Ecto neural progenitor cell (in vitro differentiated cells): ENCODE measurements at places on chromosomes 2 and 18.

DNA sequence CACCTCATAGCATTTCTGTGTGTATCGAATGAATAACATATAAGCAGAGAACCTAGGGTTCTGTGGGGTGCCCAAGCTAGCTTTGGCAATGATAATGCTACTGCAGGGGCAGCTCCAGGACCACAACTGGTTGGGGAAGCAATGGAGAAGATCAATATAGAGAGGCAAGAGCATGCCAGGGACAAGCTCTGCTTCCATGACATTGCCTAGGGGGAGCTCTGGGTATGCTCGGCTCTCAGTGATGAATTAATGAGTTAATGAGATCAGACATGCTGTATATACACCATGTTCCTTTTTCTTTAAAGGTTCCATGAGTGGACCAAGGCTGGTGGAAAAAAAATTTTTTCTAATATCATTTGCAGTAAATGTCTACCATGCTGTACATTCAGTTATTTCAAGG is 618.4 kb downstream of the BCL11A start:
- no peak for DNase-seq

GRCh38 chr2:237195396-237196120 is 109.9 kb downstream of the COPS8 start:
- peak; percentile 37 for DNase-seq

DNA sequence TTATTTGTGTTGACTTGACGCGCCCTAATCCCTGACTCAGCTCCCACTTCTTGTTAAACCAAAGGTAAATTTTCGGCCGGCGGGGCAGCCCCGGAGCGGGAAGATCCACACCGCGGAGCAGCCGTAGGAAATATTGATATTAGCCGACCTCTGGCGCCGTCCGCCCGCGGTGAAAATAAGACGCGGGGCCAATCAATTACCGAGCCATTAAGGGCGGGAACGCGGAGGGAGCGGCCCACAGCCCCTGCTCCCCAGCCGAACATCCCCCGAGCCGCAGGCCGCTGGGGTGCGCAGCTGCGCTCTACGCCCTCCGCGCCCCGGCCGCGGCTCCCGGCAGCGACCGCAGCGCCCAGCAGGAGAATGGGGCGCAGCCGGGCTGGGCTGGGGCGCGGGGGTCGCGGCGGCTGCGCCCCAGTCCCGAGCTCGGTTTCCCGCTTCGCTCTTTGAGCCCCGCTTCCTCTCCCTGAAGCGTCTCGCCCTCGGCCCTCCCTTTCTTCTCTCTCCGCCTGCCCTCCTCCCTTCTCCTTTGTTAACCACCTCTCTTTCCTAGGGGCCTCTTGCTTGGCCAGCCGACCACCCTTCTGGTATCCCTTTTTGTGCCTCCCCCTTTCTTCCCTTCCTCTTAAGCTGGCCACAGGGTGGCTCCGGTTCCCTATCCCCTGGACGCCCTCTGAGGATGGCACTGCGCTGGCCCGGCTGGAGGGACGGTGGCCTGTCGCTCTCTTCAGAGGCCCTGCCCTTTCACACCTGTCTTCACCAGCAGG is 40.9 kb downstream of the CELF4 start:
- DNase-seq: peak; percentile 72

- no peak for DNase-seq
Observed at GRCh38 chr18:72181241-72181764, 362.8 kb downstream of the CBLN2 start.

DNA sequence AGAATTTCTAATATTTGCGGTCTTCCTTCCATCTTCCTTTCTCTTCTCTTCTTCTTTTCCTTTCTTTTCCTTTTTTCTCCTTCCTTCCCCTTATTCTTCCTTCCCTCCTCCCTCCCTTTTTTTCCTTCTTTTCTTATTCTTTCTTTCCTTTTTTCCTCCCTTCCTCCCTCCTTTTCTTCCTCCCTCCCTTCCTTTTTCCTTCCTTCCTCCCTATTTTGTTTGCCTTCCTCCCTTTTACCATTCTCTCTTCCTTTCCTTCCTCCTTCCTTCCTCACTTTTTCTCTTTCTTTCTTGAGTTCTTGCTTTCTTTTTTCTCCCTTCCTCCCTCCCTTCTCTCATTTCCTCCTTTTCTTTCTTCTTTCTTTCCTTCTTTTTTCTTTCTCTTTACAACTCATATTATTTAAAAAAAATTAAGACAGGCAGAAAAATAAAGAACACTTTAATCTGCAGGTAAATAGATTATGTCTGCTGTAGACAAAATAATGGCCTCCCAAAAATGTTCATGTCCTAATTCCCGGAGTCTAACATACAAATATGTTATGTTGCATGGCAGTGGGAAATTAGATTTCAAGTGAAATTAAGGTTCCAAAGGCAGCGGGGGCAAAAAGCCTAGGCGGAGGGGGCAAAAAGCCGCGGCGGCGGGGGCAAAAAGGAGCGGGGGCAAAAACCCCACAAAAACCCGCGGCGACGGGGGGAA is 152.4 kb downstream of the ANKRD30BL start:
- no peak for DNase-seq

DNA sequence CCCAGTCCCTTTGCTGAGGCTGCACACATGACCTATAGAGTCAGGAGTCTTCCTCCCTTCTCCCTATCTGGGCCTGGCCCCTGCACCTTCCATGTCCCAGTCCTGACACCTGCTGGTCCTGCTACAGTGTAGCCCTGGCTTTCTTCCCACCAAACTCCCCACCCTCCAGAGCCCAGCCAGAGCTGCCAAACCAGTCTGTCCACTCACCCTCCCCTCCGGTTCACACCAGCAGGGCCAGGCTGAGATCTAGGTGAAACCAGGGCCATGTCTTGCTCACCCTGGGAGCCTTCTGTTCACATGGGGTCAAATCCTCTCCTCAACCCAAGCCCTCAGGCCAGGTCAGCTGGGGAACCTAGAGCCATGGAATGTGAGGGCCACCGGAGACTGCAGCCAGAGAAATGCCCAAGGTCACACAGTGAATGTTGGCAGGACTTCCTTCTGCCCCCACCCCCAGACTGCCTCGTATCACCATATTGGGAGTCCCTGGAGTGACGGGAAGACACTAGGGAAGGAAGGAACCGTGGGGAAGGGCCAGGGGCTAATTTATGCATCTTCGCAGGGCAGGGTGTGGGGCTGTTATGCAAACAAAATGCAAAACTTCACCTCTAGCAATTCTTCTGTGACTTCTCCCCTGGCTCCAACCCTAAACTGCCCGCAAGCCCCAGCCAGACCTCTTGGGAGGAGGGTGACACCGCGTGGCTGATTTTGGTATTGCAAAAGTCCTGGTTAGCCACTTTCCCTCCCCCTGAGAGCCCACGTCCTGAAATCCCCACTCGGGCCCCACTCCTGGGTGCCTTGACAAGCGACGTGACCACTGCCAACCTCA is 14.6 kb downstream of the TNS1 start:
- peak; percentile 87 for DNase-seq

DNA sequence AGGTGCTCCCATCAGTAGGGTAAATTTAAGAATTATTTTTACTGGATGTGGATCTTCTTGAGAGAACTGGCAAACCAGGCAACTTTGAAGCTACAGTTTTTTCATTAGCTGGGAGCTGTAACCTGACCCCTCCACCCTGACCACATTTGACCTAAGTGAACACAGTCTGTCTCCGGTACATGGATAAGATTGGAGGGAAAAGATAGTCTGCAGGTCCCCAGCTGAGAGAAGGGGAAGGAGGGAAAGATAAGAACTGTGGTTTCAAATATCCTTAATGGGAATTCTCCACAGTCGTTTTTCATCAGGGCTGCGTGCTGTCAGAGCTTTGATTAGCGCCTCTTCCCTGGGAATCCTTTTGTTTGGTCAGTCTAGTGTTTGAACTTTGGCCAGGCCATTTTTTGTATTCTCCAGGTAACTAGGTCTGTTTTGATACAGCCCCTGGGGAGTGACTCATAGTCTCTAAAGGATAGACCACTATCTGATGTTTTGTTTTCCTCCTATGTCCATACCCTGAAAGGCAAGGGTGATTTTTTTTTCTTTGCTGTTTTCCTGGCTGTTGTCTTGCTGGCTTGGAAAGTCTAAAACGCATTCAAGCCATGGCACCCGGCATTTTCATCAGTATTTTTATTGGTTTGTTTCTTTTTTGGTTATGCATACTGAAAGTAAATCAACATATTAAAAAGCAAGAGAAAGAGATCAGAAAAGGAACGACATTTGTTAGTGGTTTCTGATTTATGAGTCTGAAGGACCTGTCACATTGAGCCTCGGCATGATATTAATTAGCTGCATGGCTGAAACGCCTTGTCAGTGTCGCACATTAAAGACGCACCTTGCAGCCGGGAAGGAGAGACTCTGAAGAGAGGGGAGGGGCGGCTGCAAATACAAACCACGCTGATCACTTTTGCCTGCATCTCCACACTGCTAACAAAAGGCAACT is 183.4 kb upstream of the FN1 start:
- peak; percentile 53 for DNase-seq

DNA sequence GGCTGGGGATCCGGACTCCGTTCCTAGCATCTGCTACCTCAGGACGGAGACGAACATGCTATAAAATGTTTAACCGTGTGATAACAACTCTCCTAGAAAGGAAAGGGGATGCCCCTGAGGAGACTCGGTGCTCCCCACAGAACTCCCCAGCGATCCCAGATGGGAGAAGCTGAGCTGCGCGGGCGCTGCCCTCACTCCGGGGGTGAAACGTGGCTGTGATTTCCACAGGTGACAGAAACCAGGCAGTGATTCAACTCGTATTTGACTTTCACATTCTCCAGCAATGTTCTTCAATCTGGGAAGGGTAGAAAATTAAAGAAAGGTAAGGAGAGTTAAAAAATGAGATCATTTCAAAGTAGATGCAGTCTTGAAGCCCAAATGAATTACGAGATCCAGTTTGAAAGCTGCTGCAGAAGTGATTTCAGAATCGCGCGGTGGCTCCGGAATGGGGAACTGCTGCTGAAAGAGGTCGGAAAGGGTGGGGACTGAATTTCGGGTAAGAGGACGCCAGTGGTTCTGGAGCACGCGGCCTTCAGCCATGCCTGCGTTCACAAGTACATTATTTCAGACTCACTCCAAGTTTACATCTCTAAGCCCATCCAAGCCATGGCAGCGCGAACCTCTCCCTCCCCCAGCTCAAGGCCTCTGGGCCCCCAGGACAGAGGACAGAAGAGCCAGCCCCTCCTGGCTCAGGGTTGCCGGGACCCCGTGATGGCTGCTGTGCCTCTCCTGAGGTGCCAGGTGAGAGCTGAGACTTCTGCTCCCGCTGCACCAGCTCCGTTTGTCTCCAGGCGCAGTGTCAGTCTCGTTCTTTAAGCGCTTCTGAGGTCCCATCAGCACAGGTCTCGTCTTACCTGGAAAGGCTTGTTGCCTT is 39.5 kb downstream of the ADNP2 start:
- DNase-seq: no peak

- no peak for DNase-seq
Observed at GRCh38 chr2:59824314-59824713, 729.1 kb downstream of the BCL11A start.

- DNase-seq: no peak
Observed at GRCh38 chr2:160828076-160828475, 332.2 kb upstream of the TANK start.

DNA sequence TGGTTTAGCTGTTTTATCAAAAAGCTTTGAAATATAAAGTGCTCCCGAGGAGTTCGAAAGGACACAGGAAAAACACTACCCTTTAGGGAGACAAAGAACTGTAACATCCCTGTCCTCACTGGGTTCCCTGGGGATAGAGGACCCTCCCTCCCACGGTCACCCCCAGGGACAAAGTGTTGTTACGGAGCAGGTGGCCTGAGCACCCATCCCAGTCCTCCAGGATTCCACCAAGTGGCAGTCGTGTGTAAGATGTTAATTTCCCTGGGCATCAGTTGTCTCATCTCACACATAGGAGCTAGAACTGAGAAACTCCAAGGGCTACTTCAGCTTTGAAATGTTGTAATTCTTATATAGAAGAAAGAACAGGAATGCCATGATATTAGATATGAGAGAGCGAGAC is 137.7 kb downstream of the ALK start:
- DNase-seq: no peak

DNA sequence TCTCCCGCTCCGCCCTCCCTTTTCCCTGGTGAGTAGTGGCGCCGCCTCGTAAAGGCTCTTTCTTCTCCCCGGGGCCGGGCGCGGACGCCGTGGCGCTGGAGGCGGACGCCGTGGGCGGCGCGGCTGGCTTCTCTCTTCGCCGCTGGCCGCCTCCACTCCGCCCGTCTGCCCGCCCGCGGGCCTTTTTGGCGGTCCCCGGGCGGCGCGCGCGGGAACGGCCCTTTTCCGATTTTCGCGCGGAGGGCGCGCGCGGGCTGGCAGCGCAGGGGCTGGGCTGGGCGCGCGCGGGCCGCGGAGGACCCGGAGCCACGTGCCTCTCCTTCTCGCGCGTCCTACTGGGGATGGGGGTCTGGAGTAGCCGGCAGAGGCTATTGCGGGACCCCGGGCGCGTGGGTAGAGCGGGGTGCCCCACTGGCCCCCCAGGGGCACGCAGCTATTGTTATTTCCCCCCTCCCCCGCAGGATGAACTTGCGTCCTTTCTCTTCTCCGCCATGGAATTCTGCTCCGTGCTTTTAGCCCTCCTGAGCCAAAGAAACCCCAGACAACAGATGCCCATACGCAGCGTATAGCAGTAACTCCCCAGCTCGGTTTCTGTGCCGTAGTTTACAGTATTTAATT is 472 bp downstream of the SLC20A1 start:
- no peak for DNase-seq

GRCh38 chr18:37564711-37565100 is 892 bp downstream of the CELF4 start:
- peak; percentile 89 for DNase-seq

GRCh38 chr18:12278741-12279682 is 24.9 kb downstream of the CIDEA start:
- DNase-seq: peak; percentile 87

GRCh38 chr2:31151501-31151900 is 13.3 kb upstream of the GALNT14 start:
- no peak for DNase-seq

- DNase-seq: no peak
Observed at GRCh38 chr2:149483004-149483605, 104.5 kb downstream of the MMADHC start.

DNA sequence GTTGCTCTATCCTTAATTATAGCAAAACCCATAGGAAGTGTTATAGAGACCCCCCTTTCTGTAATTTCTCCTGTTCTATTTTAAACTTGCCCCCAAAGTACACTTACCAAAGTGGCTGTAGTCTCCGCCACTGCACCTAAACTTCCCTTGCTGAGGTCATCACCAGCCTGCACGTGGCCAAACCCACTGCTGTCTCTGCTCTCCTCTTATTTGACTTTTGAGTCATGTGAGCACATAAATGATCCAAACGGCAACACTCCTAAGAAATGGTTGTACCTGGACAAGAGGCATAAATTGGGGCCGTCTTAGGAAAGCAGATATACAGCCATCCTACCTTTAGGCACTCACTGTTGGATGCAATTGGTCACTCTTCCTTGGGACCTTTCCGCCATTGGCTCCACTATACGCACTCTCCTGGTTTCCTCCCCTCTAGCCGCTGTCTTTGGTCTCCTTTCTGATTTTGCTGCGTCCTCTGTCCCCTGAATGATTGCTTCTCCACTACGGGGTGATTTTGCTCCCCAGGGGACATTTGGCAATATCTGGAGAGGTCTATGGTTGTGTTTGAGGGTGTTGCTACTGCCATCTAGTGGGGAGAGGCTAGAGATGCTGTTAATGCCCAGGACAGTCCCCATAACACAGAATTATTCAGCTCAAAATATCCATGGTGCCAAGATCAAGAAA is 19.2 kb upstream of the IL36G start:
- no peak for DNase-seq
